ENCODE measurements at places on chromosomes 11 and 22. TPM values are rescaled to one million over a fixed set of nuclear protein-coding genes. Genes with fewer than 3 reads are reported as not detected.

- peaks cover 3% of the 10 kb centered on the region for H3K4me1 ChIP-seq
- H3K4me3 ChIP-seq: no peak overlapping the region
- no peaks in the 10 kb centered on the region for H3K27me3 ChIP-seq
- H3K27ac ChIP-seq: no peak overlapping the region
- no peak for DNase-seq
Observed at GRCh38 chr11:1943576-1943975, 3.6 kb upstream of the MRPL23 start.

- H3K27ac ChIP-seq: no peak overlapping the region
- no peaks in the 10 kb centered on the region for H3K4me1 ChIP-seq
- DNase-seq: no peak
- H3K4me3 ChIP-seq: no peak overlapping the region
- H3K36me3 ChIP-seq: no peaks in the 10 kb centered on the region
Observed at GRCh38 chr11:4560467-4560866, 15.5 kb downstream of the OR52M1 start.

- no peak overlapping the region for H3K4me3 ChIP-seq
- DNase-seq: no peak
- peaks cover 5% of the 10 kb centered on the region for H3K4me1 ChIP-seq
Observed at GRCh38 chr11:60498399-60498798, 5.8 kb downstream of the MS4A12 start.

Gene ELMOD1
- total RNA-seq: not detected

DNA sequence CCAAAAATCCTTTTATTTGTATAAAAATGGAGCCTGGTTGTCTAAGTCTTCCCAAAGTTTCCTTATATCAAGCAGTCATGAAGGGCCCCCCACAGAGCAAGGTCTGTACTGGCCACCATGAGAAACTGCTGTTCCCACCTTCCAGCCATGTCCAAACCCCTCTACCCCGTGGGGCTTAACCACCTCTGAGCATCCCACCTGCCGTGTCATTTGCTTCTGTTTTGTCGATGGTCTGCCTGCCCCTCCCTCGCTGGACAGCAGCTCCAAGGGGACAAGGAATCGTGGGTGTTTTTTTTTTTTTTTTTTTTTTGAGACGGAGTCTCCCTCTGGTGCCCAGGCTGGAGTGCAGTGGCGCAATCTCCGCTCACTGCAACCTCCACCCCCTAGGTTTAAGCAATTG lies 11.1 kb upstream of the ANO1 start:
- H3K36me3 ChIP-seq: no peaks in the 10 kb centered on the region
- H3K4me1 ChIP-seq: no peaks in the 10 kb centered on the region
- peaks cover 29% of the 10 kb centered on the region for H3K27me3 ChIP-seq
- H3K27ac ChIP-seq: no peak overlapping the region
- H3K4me3 ChIP-seq: no peak overlapping the region
- DNase-seq: no peak

Gene CRYBB2
- total RNA-seq: not detected

GRCh38 chr11:2940921-2941821 lies 12.0 kb upstream of the PHLDA2 start:
- H3K27me3 ChIP-seq: no peaks in the 10 kb centered on the region
- no peak for DNase-seq
- H3K36me3 ChIP-seq: peaks cover 28% of the 10 kb centered on the region
- no peak overlapping the region for H3K4me3 ChIP-seq
- H3K27ac ChIP-seq: no peak overlapping the region
- H3K4me1 ChIP-seq: peaks cover 24% of the 10 kb centered on the region

Gene NXPE2
- not detected for total RNA-seq

DNA sequence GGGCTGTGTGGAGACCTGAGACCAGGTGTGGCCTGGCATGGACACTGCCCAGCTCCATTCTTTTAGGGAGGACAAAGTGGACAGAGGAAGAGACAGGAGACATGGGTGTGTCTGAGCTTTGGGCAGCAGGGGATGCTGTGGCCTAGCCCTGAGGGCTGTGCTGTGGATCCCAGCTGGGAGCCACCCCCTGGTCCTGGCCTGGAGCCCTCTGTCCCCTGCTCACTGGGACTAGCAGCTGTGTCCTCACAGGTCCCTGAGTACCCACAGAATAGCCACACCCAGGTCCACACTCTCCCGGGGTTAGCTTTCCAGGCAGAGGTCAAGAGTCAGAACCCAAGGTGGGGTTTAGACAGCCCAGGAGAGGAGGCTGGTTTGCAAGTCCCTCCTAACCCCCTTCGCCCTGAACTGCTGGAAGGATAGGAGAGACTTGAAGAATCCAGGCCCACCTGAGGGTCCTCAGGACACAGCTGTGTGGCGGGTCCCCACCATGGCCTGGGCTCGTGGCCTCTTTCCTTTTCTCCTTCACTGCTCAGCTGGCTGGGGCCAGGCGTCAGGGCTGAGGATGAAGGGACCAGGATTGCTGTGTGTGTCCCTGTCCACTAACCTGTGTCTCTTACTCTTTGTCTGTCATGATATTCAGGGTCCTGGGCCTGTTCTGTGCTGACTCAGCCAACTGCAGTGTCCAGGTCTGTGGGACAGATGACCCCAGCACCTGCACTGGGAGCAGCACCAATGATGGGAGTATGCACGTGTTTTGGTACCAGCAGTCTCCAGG lies 78.5 kb upstream of the VPREB1 start:
- H3K4me1 ChIP-seq: peaks cover 17% of the 10 kb centered on the region
- DNase-seq: no peak
- no peak overlapping the region for H3K4me3 ChIP-seq
- no peaks in the 10 kb centered on the region for H3K36me3 ChIP-seq
- no peak overlapping the region for H3K27ac ChIP-seq
- no peaks in the 10 kb centered on the region for H3K27me3 ChIP-seq

GRCh38 chr22:46660604-46661201 lies 40.5 kb downstream of the GRAMD4 start:
- no peaks in the 10 kb centered on the region for H3K36me3 ChIP-seq
- no peak overlapping the region for H3K4me3 ChIP-seq
- no peak for DNase-seq
- peak overlapping the region; percentile 81 for H3K27ac ChIP-seq

DNA sequence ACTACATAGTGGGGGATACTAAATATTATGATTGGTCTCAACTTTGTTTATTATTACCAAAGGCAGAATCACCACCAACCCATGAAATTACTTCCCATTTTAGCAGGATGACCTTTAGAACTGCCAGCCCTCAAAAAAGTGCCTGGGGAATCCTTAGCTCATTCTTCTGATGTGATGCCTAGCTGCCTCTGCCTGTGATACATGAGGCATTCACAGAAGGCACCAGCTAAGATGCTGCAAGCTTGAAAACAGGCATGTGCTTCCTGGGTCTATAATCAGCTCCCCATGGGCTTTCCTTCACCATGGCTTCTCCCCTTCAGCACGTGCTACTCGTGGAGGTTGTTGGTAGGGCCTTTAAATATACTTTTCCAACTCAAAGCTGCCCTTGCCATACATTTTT lies 50.4 kb upstream of the ARHGAP20 start:
- H3K4me3 ChIP-seq: no peak overlapping the region
- H3K27me3 ChIP-seq: peaks cover 7% of the 10 kb centered on the region
- no peak for DNase-seq
- no peaks in the 10 kb centered on the region for H3K36me3 ChIP-seq
- no peak overlapping the region for H3K27ac ChIP-seq

Gene FDXACB1
- 3.4 TPM for total RNA-seq

GRCh38 chr11:65870706-65871681 lies 1.6 kb downstream of the EFEMP2 start:
- peaks cover 6% of the 10 kb centered on the region for H3K36me3 ChIP-seq
- DNase-seq: no peak
- no peak overlapping the region for H3K4me3 ChIP-seq
- no peaks in the 10 kb centered on the region for H3K27me3 ChIP-seq
- H3K27ac ChIP-seq: no peak overlapping the region

Gene LYVE1
- total RNA-seq: not detected

DNA sequence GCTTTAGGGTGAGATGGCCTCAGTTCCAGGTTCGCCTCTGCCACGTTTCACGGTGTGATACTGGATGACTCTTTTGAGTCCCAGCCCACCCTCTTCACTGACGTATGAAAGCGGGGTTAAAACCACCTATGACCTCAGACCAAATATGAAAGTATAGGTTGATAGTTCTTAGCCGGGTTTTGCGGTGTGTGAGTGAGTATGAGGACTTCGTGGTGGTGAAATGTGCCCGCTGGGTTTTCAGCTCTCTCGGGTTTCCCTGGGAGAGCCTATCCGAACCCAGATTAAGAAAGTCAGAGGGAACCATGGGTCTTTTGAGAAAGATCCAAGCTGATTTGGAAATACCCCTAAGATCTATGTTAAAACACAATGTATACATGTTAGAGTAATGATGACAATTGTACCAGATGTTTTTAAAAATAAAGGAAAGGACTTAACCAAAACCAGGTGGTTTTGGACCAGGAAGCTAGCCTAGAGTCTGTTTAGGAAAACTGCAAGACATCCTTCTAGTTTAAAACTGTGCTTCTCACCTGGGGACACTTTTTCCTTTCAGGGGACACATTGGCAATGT lies 25.8 kb upstream of the ST3GAL4 start:
- no peak overlapping the region for H3K4me3 ChIP-seq
- no peak for DNase-seq
- H3K27ac ChIP-seq: no peak overlapping the region
- no peaks in the 10 kb centered on the region for H3K27me3 ChIP-seq

DNA sequence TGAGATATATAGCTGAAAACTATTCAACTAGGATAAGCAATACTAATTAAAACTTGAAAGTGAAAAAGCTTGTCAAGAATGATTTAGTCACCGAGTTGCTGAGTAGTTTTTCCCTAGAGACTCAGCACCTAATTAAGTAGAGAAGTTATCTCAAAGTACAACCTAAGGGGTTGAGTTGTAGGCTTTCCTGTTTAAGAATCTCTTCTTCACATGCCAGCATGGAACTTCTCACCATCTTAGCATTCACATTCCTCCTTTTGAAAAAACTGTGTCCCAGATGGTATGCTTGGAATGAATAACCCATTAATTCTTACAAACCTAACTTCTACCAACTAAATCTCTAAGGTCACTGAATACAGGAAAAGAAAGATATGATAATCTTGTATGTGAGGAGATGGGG lies 303.3 kb upstream of the ZC3H12C start:
- no peaks in the 10 kb centered on the region for H3K4me1 ChIP-seq
- no peak overlapping the region for H3K27ac ChIP-seq
- H3K4me3 ChIP-seq: no peak overlapping the region
- no peaks in the 10 kb centered on the region for H3K27me3 ChIP-seq
- no peak for DNase-seq

DNA sequence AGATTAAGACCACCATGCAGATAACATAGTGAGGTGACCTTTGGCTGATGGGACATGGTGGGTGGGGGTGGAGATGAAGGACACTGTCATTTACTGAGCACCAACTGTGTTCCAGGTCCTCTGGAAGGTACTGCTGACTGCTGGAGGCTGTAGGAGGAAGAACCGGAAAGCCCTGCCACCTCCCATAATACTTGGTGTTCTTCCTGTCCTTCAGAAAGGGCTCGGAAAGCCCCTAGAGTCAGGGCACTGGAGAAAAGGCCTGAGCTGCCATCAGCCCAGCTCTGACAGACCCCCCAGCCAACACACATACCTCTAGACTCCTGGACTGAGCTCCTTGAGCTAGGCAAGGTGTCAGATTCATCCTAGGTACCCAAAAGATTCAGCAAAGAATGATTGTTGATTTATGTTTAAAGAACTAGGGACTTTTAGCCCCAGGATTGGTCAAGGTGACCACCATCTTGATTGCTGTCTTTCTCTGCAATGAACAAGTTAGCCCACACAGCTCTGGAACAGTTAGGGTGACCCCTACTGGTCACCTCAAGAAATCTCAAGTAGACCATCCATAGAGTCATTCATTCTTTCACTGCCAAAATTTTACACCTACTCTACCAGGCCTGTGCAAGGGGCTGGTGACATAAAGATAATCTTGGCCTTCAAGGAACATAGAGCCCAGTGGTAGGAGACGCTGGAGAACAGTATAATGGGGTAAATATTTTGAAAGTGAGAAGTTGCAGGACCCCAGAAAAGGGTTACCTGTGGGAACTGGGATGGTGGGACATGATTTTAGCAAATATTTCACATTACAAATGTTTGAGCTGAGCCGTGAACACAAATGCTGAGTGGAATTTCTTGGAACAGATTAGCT lies 39.4 kb downstream of the IRAG1 start:
- no peaks in the 10 kb centered on the region for H3K36me3 ChIP-seq
- H3K27ac ChIP-seq: no peak overlapping the region
- no peaks in the 10 kb centered on the region for H3K27me3 ChIP-seq
- no peak overlapping the region for H3K4me3 ChIP-seq

GRCh38 chr22:43236411-43237166 lies 49.7 kb upstream of the TTLL12 start:
- DNase-seq: no peak
- H3K4me1 ChIP-seq: no peaks in the 10 kb centered on the region
- no peak overlapping the region for H3K4me3 ChIP-seq
- H3K27ac ChIP-seq: no peak overlapping the region

Gene OR10S1
- total RNA-seq: not detected

Gene DUSP8
- total RNA-seq: 2.9 TPM

Gene TREH
- total RNA-seq: not detected

DNA sequence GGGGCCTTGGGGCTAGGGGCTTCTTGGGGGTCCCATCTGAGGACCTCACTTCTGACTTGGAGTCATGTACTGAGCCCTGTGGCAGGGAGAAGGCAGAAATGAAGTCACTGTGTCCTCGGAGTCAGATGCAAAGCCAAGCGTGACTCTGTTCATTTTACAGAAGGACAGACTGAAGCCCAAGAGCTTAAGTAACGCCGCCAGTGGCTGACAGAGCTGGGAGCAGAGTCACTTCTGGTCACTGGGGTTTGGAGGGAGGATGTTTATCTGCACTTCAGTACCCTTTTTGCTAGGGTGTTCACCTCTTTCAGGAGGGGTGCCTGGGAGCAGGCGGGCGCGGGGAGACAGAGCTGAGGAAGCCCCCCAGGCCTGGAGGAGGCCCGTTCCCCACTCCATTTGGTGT lies 10.7 kb downstream of the CD6 start:
- peaks cover 78% of the 10 kb centered on the region for H3K36me3 ChIP-seq
- H3K4me1 ChIP-seq: peaks cover 93% of the 10 kb centered on the region
- peak overlapping the region; percentile 77 for H3K4me3 ChIP-seq
- peak; percentile 78 for DNase-seq

DNA sequence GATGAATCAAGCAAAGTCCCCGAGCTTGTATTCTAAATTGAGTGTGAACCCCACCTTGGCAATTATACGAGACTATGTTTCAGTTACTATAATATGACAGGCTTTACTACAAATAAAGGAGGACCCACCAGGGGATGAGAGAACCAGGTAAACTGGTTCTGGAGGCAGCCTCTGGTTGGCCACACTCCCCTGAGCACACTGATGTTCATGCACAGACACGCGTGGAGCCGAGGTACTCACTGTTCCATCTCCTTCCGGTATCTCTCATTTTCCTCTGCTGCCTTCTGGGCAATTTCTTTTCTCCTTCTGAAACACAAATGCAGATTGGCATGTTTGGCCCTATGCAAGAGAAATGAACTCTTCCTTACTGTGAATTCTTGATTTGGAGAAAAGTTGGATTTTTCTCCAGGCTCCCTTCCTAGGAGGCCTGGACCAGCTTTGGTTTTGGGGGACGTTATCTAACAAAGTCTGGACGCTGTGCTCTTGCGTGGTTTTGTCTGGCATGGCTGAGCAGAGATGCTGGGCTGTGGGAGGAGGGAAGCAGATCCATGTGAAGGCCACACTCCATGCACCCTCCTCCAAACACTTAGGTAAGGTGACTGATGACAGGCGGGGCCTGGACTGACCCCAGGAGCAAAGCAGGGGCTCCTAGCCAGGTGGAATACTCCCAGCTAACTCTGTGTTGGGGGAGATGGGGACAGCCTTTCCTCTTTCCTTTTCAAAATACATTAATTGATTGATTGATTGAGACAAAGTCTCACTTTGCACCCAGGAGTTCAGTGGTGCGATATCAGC lies 22.9 kb downstream of the USH1C start:
- no peak overlapping the region for H3K27ac ChIP-seq
- DNase-seq: no peak
- no peaks in the 10 kb centered on the region for H3K27me3 ChIP-seq
- H3K4me3 ChIP-seq: no peak overlapping the region
- no peaks in the 10 kb centered on the region for H3K36me3 ChIP-seq
